ENCODE measurements at places on chromosomes 6 and 20.

DNA sequence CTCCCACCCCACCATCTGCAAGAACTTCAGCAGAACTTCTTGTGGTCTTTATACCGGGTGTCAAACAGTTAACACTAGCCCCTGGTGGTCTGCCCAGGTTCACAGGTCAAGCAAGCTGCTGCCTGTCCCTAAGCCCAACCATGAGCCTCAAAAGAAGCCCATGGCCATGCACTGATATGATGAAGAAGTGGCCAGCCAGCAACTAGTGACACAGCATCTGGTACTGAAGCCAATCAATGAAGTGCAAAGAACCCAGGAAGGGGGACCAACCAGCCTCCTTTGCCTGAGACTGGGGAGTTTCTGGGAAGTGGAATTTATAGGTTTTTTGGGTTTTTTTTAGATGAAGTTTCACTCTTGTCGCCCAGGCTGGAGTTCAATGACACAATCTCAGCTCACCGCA lies 127.8 kb downstream of the MAFB start:
- no peak for DNase-seq

- DNase-seq: no peak
Measured at GRCh38 chr20:7879883-7880282, 60.4 kb downstream of the HAO1 start.

- DNase-seq: no peak
Measured at GRCh38 chr20:31890646-31891045, 20.2 kb downstream of the TTLL9 start.

DNA sequence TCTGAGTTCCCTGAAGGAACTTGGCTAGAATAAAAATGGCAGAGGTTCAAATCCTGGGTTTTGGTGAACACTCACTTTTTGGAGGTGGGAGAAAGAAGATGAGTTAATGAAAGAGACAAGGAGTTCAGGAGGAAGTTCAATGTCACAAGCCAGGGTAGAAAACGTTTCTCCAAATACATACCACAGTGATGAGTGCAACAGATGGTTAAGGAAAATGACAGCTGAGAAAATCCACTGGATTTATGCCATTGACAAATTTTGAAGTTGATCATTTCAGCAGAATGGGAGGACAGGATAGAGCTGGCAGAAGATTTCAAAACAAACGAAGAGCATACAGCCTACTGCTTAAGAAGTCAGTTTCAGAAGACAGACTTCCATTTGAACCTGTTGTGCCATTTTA lies 122.7 kb downstream of the GFRAL start:
- DNase-seq: no peak

- DNase-seq: no peak
Measured at GRCh38 chr20:17825252-17825959, 125.6 kb downstream of the BANF2 start.

DNA sequence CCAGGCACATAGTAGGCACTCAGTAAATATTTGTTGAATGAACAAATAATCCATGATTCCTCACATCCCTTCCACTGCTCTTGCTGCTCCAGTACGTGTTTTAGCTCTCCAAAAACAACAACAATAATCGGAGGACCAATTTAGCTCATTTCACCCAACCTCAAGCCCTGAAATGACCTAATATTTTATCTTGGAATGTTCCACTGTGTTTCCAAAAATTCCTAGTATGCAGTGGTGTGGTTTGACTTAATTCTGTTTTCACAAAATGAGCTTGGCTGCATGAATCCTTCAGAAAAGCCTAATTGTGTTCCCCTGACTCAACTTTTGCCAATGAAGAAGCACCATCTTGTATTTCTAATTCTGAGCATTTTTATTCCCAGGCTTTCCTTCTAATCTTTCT lies 168.0 kb upstream of the PHACTR1 start:
- DNase-seq: no peak

DNA sequence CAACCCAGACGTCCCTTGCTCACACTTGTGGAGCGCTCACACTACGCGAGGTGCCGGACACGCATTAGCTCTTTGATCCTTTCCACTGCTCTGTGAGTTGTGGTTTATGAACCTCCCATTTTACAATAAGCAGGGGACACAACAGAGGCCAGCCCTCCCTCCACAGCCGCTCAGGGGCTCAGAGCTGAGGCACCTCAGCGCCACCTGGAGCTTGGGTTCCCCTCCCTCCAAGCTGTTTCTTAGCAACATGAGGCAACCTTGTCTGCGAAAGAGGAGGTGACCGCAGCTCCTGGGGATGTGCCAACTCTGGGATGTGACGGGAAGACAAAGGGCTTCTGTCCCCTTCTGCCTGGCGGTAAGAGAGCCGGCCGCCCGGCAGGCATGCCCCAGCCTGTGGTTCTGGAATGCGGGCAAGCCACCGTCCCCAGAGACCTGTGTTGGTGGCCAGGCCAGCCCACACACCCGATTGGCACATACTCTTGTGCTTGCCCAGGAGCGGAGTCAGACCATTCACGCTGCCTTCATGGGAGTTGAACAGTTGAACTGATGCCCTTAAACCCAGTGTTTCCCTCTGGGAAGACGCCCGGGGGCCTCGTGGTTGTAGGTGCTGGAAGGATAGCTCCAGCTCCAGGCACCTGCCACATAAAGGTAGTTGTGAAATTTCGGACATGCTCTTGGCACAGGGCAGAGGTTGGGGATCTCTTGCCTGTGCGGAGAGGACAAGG lies 44.5 kb downstream of the RBM38 start:
- peak; percentile 62 for DNase-seq

GRCh38 chr6:87756858-87757257 lies 54.8 kb upstream of the AKIRIN2 start:
- DNase-seq: peak; percentile 84

DNA sequence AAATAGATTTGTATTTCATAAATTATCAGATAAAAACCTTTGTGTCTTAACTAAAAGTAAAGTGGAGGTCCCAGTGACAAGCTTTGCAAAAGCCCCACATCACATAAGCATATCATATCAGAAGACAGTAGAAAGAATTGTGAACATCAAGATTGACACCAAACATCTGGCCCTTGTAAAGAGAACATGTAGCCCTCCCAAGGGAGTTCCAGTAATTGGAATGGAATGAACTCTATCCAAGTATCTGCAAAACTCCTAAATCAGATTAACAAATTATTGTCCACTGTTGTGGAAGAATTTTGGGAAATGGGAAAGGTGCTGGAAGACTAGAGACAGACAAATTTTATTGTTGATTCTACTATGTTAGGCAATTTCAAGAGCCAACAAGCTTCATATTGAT lies 268.8 kb downstream of the KCNQ5 start:
- no peak for DNase-seq

GRCh38 chr6:164005004-164005711 lies 590.6 kb downstream of the QKI start:
- DNase-seq: no peak

DNA sequence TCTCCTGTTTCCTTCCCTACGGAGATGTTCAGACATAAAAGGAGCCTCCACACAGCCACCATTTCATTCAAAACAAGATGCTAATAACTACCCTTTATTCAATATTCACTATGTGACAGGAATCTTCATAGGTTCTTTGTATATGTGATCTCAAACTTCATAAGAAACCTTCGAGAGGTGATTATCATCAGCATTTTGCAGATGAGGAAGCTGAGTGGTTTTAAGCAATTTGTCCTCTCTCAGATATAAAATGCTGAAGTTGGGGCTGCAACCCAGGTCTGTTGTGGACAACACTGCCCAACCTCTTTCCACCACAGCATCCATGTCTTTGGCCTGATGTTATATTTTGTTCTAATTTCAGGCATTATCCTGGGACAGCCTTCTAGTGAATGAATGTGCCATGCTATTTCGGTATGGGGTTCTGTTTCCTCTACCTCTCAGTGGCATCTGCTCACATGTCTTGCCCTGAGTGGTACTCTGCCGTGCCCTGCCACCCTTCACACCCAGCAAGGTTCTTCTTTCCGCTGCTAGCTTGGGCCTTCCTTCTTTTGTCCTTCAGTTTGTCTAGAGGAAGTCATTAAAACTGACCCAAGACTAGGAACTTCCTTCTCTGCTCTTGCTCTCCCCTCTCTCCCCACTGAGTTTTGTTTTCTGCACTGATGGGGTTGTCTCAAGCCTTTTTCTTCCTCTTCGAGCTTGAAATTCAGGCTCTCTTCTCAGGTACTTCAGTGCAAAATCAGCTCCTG lies 300.9 kb upstream of the PRDM1 start:
- DNase-seq: peak; percentile 20

DNA sequence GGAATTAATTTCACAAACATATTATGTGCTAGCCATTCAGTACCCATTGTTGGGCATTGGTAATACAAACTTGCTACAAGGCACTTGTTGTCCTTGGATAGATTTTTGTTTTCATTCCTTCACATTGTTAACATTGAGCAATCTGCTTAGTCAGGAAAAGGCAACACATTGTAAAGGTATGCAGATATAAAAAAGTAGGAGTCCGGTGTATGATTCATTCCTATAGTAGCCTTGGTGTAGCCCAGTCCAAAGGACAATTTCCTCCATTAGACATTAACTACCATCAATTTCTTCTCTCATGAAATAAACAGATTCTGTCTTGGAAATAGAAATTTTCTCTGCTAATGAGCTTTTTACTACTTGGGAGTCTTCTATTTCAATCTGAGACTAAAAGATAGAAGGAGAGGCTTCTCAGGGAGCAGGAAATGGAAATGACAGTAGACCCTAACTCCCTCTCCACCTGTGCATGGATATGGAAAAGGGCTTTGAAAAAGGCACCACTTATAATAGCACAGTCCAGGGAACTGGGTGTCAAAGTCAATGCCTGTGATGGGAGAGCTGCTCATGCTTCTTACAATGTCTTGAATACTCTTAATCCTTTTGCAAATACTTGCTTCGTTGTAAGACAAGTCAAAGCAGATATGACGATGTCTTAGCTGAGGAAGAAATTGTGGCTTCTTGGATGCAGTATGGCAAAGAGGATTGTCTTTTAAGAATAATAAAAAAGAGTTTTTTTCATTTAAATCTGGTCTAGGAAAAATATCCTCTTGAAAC lies 369.4 kb upstream of the CITED2 start:
- DNase-seq: no peak

- DNase-seq: no peak
Measured at GRCh38 chr6:39391182-39391581, 68.7 kb upstream of the KCNK16 start.

- no peak for DNase-seq
Measured at GRCh38 chr6:11096109-11096508, 2.5 kb downstream of the SMIM13 start.

GRCh38 chr6:6057442-6058053 lies 50.8 kb upstream of the NRN1 start:
- no peak for DNase-seq

- DNase-seq: no peak
Measured at GRCh38 chr6:105757512-105758200, 328.5 kb upstream of the PRDM1 start.

- no peak for DNase-seq
Measured at GRCh38 chr6:11769811-11770545, 8.6 kb downstream of the ADTRP start.

- no peak for DNase-seq
Measured at GRCh38 chr20:3352202-3352601, 55.3 kb downstream of the DNAAF9 start.

- DNase-seq: no peak
Measured at GRCh38 chr6:32602383-32602782, 12.7 kb upstream of the HLA-DRB1 start.

DNA sequence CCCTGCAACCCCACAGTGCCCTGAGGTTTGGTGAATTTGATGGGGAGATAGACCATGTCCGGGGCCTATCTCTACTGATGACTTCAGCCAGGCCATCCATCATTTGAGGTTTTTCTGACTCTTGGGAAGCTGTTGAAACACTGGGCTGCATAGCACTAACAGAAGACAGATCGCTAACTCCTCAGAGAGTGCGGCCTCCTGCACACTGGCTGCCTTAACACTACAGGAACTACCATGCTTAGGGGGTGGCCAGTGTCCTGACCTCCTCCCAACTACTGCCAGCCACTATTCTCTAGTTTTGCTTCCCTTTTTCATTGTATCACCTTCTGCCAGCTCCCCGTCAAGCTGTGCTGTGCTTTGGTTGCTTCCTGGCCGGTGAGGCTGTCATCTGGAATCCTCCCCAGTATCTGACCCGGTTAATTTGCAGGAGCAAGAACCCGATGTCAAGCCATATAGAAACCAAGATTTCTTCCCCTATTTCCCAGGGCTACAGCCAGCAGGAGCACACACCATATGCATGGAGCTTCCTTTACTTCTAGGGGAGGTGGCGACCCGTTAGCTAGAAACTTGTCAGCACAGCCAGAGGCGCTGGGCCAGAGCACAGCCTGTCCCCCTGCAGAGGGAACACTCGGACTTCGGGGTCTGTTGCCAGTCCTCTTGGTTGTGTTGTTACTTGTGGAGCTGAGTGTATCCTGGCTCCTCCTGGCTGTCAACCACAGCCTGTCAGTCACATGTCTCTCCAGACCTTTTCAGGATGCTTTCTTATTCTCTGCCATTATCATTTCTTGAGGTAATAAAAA lies 57.3 kb upstream of the TRAF3IP2 start:
- no peak for DNase-seq

DNA sequence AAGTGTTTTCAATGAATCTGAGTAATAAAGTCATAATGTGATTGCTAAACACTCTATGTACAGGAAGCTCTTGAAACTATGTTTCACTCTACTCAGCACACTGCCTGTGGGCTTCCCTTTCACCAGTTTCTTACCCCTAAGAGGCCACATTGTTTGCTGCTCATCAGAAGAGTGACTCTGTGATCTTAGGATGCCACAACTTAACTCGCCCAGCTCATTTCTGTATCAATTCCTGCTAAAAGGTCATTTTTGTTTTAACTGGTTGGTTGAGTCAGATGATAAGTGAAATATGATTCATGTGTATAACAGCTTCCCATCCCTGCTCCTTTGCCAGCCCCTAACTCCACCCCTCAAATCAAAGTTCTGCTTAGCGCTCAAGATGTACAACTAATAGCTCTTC lies 9.8 kb upstream of the NDUFAF4 start:
- no peak for DNase-seq

DNA sequence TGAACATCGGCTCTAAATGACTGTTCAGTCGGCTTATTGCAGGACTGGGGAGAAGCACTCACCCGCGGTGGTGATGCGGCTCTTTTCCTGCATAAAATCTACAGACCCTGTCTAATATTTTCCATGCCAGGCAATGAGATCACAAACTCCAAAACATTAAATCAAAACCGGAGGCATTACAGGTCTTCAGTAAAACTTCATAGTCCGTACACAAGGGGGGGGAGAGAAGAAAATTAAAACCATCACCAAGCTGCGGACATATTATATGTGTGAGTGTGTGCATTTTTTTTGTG lies 6.3 kb upstream of the PAX1 start:
- no peak for DNase-seq

DNA sequence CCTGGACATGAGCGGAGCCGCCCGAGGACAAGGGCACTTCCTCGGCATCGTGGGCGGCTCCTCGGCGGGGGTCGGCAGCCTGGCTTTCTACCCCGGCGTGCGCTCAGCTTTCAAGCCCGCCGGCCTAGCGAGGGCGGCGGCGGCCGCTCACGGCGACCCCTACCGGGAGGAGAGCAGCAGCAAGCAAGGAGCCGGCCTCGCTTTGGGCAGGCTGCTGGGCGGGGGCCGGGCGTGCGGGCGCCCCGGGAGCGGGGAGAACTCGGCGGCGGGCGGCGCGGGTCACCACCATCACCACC lies 6.7 kb downstream of the PRDM13 start:
- no peak for DNase-seq

Measured in CD4-positive, alpha-beta T cell treated with Interleukin-15 for 1 hour (primary cell).